Stimulated activated CD8-positive, alpha-beta memory T cell treated with anti-CD3 and anti-CD28 coated beads, Interleukin-7, amount 100 ng/mL, for 4 hours (primary cell): ENCODE measurements at places on chromosomes 7 and 10.

- DNase-seq: no peak
These were observed 104.8 kb downstream of the JAZF1 start for GRCh38 chr7:28075674-28076358.

DNA sequence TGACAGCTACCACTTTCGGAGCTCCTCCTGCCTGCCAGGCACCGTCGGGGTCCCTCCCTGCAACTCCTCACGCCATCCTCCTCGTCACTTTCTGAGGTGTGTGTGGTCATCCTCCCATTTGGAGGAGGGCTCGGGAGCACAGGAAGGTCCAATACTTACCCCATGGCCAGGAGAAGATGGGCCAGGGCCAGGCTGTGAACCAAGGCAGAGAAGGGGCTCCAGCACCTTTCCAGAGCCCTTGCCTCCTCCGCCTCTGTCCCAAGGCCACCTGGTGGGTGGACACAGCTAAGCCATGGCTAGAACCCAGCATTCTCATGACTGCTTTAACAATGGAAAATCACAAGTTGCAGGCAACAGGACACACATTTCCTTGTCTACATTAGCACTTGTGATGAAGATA lies 215.5 kb downstream of the TCERG1L start:
- no peak for DNase-seq

DNA sequence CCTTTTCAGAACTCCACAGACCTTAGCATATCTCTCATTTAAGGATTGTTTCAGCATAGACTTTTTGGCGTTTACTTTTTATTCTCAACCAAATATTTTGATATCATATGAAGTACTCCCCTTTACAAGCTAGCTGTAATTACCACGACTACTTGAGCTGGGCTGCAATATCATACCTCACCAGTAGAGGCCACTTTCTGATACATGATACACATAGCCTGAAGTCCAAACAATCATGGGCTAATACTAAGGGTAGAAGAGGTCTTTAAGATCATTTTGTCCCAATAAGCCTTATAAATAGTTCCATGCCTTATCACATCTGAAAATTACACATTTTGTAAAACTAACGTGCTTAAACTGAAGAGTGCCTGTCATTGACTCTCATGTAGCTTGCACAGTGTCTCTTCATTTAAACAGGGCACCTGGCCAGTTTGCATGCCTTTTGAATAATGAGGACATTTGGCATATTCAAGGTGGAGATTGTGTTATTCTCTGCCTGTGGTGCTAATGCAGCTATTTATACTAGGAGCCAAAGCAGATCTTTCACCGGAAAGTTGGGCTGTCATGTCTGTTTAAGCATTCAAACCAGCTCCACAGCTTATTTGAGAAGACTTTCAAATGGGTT lies 403.7 kb upstream of the ZMIZ1 start:
- DNase-seq: no peak

DNA sequence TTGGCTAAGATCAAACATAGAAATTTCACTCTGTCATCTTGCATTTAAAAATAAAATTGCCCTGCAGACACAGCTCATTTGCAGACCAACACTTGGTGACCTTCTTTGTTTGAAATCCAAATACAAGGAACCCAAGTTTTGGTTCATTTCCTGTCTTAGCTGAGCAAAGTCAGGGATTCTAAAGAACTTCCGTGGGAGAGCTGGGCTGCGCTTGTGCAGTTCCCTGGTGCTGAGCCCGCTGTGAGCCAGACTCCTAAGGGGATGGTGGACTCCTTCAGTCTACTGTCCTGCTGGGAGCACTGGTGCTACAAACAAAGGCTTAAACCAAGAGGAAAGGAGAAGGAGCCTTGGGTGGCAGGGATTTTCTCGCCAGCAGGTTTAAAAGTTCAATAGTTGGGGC lies 60.0 kb downstream of the MYOF start:
- no peak for DNase-seq

DNA sequence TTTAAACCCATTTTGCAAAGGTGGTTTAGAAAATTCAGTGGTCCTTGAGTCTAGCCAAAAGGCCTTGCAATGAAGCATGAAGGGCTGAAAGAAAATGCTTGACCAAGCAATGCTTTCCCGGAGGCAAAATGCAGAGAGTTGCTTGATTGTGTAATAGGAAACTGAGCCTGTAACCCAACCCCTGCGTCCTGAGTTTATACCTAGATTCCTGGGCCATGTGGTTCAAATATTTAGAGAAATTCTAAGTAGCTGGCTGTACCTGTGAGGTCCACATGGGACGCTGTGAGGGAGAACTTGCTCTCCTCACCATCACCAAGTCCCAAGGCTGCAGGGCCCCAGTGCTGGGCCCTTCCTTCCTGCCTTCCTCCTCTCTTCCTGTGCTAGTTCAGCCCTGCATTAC lies 45.7 kb downstream of the CXCL12 start:
- no peak for DNase-seq

GRCh38 chr7:111232249-111233084 lies 141.5 kb downstream of the LRRN3 start:
- DNase-seq: no peak

DNA sequence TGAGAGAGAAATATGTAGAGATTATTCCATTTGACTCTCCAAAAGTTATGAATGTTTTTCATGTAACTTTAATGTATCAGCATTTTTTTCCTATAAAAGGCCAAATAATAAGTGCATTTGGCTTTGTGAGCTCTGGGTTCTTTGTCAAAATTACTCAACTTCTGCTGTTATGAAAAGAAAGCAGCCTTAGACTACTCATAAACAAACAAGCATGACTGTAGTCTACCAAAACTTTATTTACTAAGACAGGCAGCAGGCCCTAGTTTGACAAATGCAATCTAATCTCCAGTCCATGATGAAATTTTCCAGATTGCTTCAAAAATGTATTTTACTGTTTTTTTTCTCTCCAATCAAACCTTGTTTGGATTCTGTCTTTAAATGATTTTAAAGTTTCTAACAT lies 46.3 kb downstream of the MRPL32 start:
- no peak for DNase-seq

GRCh38 chr7:2792235-2792634 lies 51.9 kb downstream of the GNA12 start:
- DNase-seq: no peak

GRCh38 chr10:100013621-100014020 lies 3.9 kb upstream of the DNMBP start:
- DNase-seq: no peak

GRCh38 chr10:72611783-72612182 lies 14.1 kb downstream of the MICU1 start:
- no peak for DNase-seq

- DNase-seq: no peak
These were observed 89.2 kb downstream of the ARID5B start for GRCh38 chr10:61990761-61991135.
